Progenitor cell of endocrine pancreas (in vitro differentiated cells): ENCODE measurements at places on chromosomes 7 and 10. TPM values are rescaled to one million over a fixed set of nuclear protein-coding genes. Genes with fewer than 3 reads are reported as not detected.
A peak's percentile ranks its signal among the peaks of the same experiment; 100 is the strongest.

Gene RTKN2
- 12.8 and 13.2 TPM in 2 replicates for total RNA-seq

Gene THSD7A
- total RNA-seq, result 4.7 and 8.1 TPM in 2 replicates

Gene LIPF
- total RNA-seq, result not detected in 2 replicates

Gene MEOX2
- 0.20 TPM in 1 of 2 replicates, not detected in the other for total RNA-seq

Gene ADCYAP1R1
- total RNA-seq, result 0.07 TPM in 1 of 2 replicates, not detected in the other

Gene KIAA1549
- total RNA-seq, result 43.1 and 45.8 TPM in 2 replicates

Gene C10orf143
- total RNA-seq, result 3.6 and 3.7 TPM in 2 replicates

Gene CDNF
- 1.3 and 2.3 TPM in 2 replicates for total RNA-seq

Gene ITIH2
- total RNA-seq, result 4.6 and 4.9 TPM in 2 replicates

Gene PPIF
- total RNA-seq, result 35.9 and 37.1 TPM in 2 replicates

DNA sequence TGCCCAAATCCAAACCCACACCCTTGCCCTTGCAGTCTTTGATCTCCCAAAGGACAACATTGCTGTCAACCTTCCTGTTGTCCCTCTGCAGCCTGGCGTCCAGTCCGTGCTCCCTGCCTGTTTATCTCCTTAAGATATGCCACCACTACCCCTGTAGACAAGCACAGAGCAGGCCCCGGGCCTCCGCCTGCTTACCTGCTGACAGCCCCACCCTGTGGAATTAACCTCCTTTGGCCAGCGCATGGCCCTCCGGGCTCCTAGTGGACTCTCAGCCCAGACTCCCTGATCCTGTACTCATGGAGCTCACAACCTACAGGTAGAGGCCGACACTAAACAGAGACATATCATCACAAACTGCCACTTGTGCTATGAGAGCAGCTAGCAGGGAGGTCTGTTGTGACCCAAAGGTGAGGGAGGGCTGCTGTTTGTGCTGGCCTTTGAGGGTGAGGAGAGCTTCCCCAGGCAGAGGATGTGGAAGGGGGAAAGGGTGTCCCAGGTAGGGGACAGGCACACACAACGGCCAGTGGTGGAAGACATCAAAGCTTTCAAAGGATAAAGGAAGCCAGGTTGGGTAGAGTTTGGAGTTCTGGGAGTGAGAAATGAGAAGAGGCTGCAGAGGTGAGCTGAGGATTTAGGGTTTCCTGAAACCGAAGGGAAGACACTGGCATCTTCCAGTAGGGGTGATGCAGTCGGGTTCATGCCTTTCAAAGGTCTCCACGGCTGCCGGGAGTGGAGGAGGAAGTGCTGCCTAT is 174.5 kb upstream of the ZMIZ1 start:
- no peak overlapping the region for H3K27ac ChIP-seq
- peaks cover 31% of the 10 kb centered on the region for H3K27me3 ChIP-seq
- DNase-seq, result peak; percentile 8

- peaks cover 70% of the 10 kb centered on the region for H3K27me3 ChIP-seq
- DNase-seq, result no peak
- H3K4me3 ChIP-seq, result no peak overlapping the region
These were observed 52.5 kb downstream of the EBF3 start for GRCh38 chr10:129911451-129912165.

DNA sequence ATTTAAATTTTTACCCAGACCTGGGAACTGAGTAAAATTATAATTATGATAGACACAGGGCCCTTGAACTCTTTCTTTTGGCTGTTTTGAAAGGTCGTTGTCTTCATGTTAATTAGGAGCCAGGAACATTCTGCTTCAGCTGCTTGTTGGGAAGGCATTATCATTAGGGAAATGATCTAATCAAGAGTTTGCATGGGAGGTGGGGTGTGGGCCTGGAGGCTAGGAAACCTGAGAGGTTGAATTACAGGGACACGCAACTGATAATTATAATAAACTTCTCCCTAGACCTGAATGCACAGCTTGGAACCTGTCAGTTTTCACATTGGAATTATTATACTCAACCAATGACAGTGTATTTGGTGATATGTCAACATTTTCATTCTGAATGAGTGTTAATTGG is 237.7 kb downstream of the CACNB2 start:
- H3K4me3 ChIP-seq, result no peak overlapping the region
- H3K36me3 ChIP-seq, result no peaks in the 10 kb centered on the region
- no peak overlapping the region for H3K27ac ChIP-seq
- no peaks in the 10 kb centered on the region for H3K27me3 ChIP-seq
- peaks cover 1% of the 10 kb centered on the region for H3K4me1 ChIP-seq

- no peaks in the 10 kb centered on the region for H3K36me3 ChIP-seq
- no peaks in the 10 kb centered on the region for H3K27me3 ChIP-seq
- no peak for DNase-seq
- H3K4me1 ChIP-seq, result no peaks in the 10 kb centered on the region
- no peak overlapping the region for H3K27ac ChIP-seq
- H3K4me3 ChIP-seq, result no peak overlapping the region
These were observed 142.3 kb downstream of the XPNPEP1 start for GRCh38 chr10:109780997-109781396.

GRCh38 chr10:25357269-25357668 is 182.5 kb downstream of the GPR158 start:
- H3K4me1 ChIP-seq, result no peaks in the 10 kb centered on the region
- no peaks in the 10 kb centered on the region for H3K27me3 ChIP-seq
- H3K4me3 ChIP-seq, result no peak overlapping the region
- no peak for DNase-seq
- H3K27ac ChIP-seq, result no peak overlapping the region
- peaks cover 5% of the 10 kb centered on the region for H3K36me3 ChIP-seq

- no peaks in the 10 kb centered on the region for H3K27me3 ChIP-seq
- H3K36me3 ChIP-seq, result peaks cover 3% of the 10 kb centered on the region
- H3K4me1 ChIP-seq, result no peaks in the 10 kb centered on the region
- no peak for DNase-seq
- H3K27ac ChIP-seq, result no peak overlapping the region
These were observed 7.1 kb downstream of the CSGALNACT2 start for GRCh38 chr10:43145311-43145710.

DNA sequence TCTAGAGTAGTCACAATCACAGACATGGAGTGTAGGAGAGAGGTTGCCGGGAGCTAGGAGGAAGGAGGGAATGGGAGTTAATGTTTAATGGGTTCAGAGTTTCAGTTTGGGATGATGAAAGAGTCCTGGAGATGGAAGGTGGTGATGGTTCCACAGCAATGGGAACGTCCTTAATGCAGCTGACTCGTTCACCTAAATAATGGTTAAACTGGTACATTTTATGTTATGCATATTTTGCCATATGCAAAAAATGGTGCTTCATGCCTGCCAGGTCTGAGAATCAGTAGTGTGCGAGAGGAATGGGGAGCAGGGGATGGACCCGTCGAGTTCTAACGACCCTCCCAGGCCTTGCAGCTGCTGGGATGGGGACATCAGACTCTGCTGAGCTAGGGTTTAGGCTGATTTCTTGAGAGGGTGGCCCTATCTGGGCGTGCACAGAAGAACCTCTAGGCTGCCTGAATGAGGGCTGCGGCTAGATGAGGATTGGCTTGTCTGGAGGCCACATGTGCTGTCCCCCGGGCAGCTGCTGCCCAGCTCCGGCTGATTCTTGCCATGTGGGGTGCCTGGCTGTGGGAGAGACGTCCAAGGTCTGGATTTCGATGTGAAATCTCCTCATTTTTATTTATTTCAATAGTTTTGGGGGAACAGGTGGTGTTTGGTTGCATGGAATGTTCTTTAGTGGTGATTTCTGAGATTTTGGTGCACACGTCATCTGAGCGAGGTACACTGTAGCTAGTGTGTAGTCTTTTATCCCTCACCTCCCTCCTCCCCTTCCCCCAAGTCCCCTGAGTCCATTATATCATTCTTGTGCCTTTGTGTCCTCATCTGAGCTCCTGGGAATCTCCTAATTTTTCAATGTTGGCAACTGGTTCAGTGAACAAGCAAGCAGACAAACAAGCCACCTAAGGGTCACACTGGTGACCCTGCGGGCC is 116.0 kb downstream of the GRK5 start:
- H3K36me3 ChIP-seq, result no peaks in the 10 kb centered on the region
- H3K27ac ChIP-seq, result peak overlapping the region; percentile 50
- peaks cover 32% of the 10 kb centered on the region for H3K4me1 ChIP-seq
- H3K4me3 ChIP-seq, result no peak overlapping the region
- no peaks in the 10 kb centered on the region for H3K27me3 ChIP-seq
- no peak for DNase-seq

GRCh38 chr7:52253953-52254352 is 781.5 kb upstream of the POM121L12 start:
- no peaks in the 10 kb centered on the region for H3K4me1 ChIP-seq
- no peak overlapping the region for H3K4me3 ChIP-seq
- H3K27ac ChIP-seq, result no peak overlapping the region
- DNase-seq, result no peak
- H3K27me3 ChIP-seq, result no peaks in the 10 kb centered on the region
- H3K36me3 ChIP-seq, result no peaks in the 10 kb centered on the region

DNA sequence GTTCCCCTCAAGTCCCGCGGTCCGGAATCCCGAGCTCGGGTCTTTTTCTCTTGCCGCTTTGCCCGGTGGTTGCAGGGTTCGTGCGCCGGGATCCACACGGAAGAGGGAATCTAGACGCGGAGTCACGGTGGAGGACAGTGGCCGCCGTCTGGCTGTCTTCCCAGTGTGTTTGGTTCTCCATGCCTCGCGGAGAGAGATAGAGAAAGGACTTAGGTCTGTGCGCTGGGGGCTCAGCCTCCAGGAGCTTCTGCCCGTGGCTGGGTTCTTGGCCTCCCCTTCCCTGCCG is 1.6 kb downstream of the FFAR4 start:
- no peak for DNase-seq
- no peaks in the 10 kb centered on the region for H3K36me3 ChIP-seq
- H3K4me3 ChIP-seq, result no peak overlapping the region
- peaks cover 12% of the 10 kb centered on the region for H3K4me1 ChIP-seq
- peaks cover 84% of the 10 kb centered on the region for H3K27me3 ChIP-seq
- no peak overlapping the region for H3K27ac ChIP-seq

- no peaks in the 10 kb centered on the region for H3K27me3 ChIP-seq
- H3K36me3 ChIP-seq, result peaks cover 2% of the 10 kb centered on the region
- peak within 1 kb of the TSS; percentile 87 for H3K4me3 ChIP-seq
- DNase-seq, result peak; percentile 75
- H3K4me1 ChIP-seq, result peaks cover 23% of the 10 kb centered on the region
- peak within 1 kb of the TSS; percentile 96 for H3K27ac ChIP-seq
These were observed at the start of gene NMT2 for GRCh38 chr10:15168291-15168785. TSS of gene NMT2 (minus strand) at chr10:15168693. CDS start at chr10:15168612, 81 bp downstream.

GRCh38 chr7:3426064-3426463 is 125.0 kb downstream of the SDK1 start:
- H3K27me3 ChIP-seq, result no peaks in the 10 kb centered on the region
- no peak overlapping the region for H3K4me3 ChIP-seq
- DNase-seq, result no peak
- H3K27ac ChIP-seq, result no peak overlapping the region
- H3K4me1 ChIP-seq, result peaks cover 7% of the 10 kb centered on the region

DNA sequence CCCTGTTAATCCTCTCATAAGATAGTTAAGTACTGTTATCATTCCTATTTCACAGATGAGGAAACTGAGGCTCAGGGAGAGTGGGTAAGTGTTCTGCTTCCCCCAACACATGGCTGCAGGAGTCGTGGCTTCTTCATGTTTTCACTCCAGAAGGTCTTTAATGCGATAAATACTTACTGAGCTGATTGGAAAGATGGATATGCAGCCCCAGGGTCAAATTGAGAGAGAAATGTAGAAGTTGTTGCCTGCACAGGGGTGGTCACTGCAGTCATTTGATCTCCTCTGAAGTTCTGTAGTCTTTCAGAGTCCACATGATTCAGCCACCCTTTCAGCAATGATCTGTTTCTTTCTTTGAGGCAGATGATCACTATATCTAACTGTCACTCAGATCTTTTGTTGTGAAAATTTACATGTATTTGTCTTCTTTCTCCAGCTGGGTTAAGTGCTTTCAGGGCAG is 29.3 kb downstream of the CRCP start:
- DNase-seq, result no peak
- peaks cover 27% of the 10 kb centered on the region for H3K36me3 ChIP-seq

DNA sequence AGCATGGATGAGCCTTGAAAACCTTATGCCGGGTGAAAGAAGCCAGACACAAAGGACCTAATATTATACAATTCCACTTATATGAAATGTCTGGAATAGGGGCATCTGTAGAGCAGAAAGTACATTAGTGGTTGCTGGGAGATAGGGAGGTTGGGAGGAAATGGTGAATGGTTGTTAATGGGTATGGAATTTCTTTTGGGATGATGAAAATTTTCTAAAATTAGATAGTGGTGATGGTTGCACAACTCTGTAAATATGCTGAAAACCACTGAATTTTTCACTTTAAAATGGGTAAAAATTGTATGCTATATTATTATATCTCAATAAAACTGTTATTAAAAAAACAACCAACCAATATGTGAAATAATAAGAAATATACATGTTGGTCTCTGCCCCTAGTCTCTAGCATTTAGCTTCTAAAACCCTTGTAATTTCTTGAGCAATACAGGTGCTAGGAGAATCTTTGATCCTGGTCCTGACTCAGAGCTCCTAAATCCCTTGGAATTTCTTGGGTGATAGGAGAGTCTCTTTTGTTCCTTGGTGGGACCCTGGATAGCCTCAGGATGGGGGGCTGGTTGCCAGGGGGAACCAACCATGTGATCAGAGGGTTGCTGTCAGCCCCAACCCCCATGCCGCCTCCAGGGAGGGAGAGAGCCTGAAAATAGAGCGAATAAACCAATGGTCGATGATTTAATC is 64.0 kb downstream of the TACR2 start:
- H3K4me1 ChIP-seq, result peaks cover 5% of the 10 kb centered on the region
- H3K27ac ChIP-seq, result no peak overlapping the region
- no peak for DNase-seq
- peaks cover 2% of the 10 kb centered on the region for H3K36me3 ChIP-seq

DNA sequence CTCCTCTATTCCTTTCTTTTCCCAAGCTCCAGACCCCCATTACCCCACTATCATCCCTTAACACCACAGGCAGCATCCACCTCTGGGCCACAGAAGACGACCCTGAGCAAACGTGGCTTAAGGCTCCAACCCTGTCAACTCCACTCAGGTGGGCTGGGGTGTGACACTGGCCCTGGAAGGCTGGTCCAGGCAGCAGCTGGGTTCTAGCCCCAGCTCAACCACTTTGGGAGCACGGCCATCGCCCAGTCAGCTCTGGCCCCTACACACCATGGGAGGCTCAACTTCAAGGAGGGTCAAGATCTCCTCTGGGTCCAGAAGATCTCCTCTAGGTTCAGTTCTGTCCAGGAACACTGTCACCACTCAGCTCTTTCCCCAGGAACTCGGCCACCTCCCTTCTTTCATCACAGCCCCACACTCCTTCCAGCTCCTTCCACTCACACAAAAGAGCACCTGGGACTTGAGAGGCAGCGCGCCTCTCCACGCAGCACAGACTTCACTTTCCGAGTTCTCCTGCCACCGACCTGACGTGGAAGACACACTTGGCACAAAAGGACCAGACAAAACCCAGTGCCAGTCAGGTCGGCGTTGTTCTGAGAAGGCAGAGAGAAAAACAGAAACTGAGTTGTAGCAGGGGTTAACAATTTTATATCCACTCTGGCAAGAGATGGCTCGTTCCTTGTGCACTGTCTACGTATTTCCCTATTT is 84.1 kb downstream of the CTBP2 start:
- peak overlapping the region; percentile 87 for H3K27ac ChIP-seq
- no peaks in the 10 kb centered on the region for H3K27me3 ChIP-seq
- no peak overlapping the region for H3K4me3 ChIP-seq
- peaks cover 9% of the 10 kb centered on the region for H3K4me1 ChIP-seq

GRCh38 chr10:126080291-126080825 is 184.0 kb downstream of the FANK1 start:
- peak overlapping the region; percentile 93 for H3K27ac ChIP-seq
- no peaks in the 10 kb centered on the region for H3K27me3 ChIP-seq
- no peaks in the 10 kb centered on the region for H3K36me3 ChIP-seq
